ENCODE measurements at places on chromosomes 1 and 21.

DNA sequence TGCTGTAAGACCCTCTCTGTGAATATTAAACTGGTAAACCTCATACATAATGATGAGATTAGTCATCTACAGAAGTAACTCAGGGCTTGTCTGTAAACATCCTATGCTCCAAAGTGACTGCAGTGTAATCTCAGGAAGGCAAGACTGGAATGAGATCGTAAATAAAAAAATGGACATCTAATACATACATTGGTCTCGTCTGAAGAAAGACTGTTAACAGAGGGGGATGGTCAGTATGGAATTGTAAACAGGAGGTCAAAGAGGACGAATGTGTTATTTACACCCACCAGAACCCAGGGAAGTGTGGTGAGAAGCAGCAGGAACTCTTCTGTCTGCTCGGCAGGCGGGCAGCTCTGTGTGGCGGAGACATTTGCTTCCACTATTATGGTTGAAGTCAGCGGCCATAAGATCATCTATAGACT, 51.4 kb downstream of the DISC1 start:
- no peak for DNase-seq

- no peak for DNase-seq
These were observed 26.1 kb downstream of the VPS13D start for GRCh38 chr1:12255913-12256312.

GRCh38 chr1:11525516-11525915, 46.6 kb downstream of the DISP3 start:
- no peak for DNase-seq

DNA sequence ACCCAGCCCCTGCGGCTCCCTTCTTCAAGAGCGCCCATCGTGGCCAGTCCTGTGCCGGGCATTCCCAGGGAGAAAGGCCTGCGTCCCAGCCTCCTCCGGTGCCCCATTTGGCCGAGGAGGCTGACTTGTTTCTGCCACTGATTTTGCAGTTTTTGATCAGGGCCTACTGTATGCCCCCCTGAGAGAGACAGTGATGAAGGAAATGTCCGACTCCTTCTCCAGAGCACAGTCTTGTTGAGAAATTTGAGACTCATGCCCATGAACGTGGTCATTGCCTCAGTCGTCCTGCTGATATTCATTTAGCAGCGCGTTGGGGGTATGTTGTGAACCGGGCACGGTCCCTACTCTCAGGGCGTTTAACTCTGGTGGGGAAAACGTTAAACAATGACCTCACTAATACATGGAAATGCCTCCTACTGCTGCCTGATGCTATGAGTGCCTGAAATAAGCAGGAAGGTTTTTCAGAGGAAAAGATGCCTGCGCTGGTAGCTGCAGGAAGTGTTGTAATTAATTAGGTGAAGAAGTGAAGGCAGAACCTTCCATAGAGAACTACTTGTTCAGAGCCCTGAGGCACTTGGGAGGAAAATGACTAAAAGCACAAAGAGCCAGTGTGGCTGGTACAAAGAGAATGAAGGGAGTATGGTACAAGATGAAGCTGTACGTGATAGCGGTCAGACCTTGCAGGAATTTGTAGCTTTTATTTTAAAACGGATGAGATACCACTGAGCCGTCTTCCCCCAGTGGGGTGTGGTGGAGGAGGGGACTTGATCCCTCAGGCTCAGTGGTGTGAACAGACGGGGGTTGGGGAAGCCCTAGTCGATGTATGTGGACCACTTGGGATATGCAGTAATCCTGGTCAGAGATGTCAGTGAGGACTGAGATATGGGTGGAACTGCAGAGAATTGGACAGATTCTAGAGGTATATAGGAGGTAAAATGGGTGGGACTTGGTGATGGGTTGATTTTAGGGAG, 730 bp downstream of the ZCCHC17 start:
- no peak for DNase-seq

- no peak for DNase-seq
These were observed 81.8 kb upstream of the KCNA3 start for GRCh38 chr1:110756506-110756905.
